ENCODE measurements at places on chromosomes 6 and 20.

GRCh38 chr20:58719258-58719657 is 26.7 kb downstream of the NPEPL1 start:
- no peak for DNase-seq

GRCh38 chr6:53309901-53310300 is 38.8 kb downstream of the ELOVL5 start:
- DNase-seq, result no peak

- DNase-seq, result no peak
These were observed 86.6 kb downstream of the HFE start for GRCh38 chr6:26173836-26174145.

GRCh38 chr6:134698228-134698627 is 251.7 kb downstream of the ALDH8A1 start:
- DNase-seq, result no peak

DNA sequence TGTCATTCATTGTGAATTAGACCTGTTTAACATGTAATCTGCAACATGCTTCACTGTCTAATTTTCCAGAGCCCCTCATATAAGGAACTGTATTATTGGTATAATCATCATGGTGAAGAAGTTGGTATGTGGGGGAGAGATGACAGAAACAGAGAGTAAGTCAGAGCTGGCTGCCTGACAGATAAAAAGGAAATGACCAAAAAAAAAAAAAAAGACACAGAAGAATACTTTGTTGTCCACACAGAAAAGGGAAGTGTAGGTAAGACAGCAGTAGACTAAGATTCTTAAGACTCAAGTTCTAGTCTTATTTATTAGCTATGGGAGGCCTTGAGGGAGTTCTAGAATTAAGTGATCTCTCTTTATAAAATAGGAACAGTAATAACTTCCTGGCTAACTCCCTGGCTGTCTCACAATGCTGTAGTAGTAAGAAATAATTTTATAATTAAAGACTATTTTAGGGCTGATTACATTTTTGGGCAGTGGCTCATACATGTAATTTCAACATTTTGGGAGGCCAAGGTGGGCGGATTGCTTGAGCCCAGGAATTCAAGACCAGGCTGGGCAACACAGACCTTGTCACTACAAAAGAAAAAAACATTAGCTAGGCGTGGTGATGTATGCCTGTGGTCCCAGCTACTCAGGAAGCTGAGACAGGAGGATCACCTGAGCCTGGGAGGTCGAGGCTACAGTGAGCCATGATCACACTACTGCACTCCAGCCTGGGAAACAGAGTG is 102.5 kb downstream of the PRL start:
- DNase-seq, result no peak

DNA sequence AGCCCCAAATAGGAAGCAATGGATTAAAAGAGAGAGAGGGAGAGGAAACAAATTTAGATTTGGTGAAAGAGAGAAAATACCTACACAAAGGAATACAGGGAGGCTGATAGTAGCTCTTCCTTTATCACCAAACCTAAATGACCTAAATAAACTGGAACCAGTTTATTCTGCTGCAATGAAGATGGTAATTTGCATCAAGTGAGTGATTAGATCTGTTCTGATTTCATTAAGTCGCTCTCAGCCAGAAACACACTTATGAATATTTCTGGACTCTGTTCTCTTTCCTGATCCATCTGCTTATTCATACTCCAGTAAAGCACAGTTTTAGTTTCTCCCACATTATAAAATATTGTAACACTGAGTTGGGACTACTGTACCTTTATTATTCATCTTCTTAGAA is 83.4 kb upstream of the BMP5 start:
- DNase-seq, result no peak

DNA sequence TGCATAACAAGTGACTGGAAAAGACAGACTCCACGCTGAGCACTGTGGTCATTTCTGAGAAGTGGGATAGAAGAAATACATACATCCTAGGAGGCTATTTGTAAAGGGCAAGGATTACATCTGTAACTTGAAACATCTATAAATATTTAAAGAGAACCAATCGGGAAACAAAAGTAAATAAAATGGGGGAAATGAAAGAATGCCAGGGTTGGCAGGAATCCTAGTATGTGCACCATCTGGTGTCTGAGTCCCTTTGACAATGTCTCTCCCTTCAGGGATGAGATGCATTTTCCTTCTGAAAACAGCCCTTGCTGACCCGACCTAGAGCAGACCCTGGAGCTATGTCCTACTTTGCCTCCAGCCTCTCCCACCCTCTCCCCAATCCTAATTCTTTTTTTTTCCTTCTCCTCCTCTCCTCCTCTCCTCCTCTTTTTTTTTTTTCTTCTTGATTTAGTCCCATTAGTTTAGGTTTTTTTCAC is 53.2 kb downstream of the VSTM2L start:
- no peak for DNase-seq

DNA sequence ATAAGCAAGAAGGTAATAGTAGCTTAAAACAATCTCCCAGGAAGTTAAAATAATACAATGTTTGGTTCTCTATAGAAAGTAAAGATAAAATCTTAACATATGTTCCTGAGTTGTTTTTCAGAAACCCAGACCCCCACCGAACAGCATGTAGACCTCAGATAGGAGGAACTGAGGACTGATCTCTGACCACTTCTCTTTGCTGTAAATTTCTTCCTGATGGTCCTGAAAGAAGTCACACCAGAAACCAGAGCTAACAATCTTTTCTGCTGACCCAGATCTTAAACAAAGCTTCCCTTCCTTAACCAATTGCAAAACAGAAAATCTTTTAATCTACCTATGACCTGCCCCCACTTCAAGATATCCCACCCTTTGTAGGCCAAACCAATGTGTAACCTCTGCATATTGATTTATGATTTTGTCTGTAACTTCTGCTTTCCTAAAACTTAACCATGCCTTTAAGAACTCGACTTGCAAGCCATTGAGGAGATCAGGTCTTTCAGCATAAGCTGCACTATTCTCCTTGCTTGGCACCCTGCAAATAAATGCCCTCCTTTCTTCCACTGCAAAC is 21.9 kb upstream of the BEND6 start:
- no peak for DNase-seq

DNA sequence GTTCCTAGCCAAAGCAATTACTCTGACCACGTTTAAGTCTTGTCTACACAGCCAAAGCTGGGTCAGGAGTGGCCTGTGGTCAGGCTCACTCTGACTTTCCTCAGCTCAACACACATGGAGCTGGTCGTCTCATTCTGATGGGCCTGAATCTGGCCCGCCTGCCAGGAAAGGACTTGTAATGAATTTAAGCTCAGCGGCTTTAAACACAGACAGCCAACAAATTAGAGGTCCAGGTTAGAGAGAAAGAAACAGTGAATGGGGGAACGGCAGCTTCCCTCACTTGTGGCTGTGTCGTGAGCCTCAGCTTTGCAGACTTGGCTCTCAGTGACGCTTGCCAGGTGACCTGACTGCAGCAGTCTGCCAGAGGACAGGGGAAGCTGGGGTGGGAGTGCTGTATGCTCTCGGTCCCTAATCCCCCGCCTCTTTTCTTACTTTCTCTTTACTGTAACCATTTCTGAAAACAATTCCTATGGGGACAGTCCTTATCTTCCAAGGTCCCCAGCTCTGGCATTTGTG is 121.9 kb upstream of the AGPAT4 start:
- DNase-seq, result no peak

- peak; percentile 76 for DNase-seq
These were observed 93.7 kb upstream of the PRDM1 start for GRCh38 chr6:105992315-105992961.

GRCh38 chr6:4008324-4009047 is 70.5 kb downstream of the FAM217A start:
- DNase-seq, result no peak

GRCh38 chr6:128482642-128483041 is 37.8 kb downstream of the PTPRK start:
- no peak for DNase-seq

DNA sequence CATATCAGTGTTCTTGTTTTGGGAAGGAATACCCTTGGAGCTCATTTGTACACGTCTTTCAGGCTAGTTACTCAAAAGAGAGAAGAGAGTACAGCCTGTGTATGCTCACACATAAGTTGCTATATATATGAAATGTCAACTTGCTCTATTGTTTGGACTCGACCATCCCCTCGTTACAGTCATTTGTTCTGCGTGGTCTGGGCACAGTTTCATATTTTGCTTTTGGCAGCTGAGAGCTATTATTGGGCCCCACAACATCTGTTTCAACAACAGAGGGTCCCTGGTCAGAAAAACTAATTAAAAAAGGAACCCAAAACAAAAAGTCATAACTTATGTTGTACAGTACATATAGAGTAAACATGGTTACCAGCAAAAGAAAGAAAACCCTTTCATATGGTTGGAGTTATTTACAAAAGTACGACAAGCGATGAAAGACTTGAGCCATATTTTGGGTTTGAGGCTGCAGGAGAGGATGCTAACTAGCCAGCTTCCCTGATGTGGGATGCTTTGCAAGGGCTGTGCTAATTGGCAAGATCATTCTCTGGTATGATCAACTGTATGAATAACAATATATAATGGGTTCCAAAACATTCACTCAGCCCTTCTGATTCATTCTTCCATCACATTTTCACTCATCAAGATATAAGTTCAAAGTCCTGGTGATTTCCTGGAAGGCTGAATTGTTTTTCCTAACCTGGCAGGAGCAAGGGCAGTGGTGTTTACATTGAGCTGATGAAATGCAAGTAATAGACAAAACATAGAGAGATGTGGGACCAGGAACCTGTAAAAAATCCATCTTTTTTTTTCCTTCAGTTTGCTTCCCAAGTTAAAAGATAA is 137.9 kb downstream of the RPS12 start:
- no peak for DNase-seq

- no peak for DNase-seq
These were observed 66.2 kb upstream of the IYD start for GRCh38 chr6:150302520-150303176.

GRCh38 chr6:47286301-47286700 is 23.4 kb downstream of the TNFRSF21 start:
- no peak for DNase-seq

GRCh38 chr6:36829919-36830544 is 9.2 kb downstream of the CPNE5 start:
- no peak for DNase-seq

GRCh38 chr20:14445902-14446301 is 108.5 kb upstream of the FLRT3 start:
- DNase-seq, result no peak

DNA sequence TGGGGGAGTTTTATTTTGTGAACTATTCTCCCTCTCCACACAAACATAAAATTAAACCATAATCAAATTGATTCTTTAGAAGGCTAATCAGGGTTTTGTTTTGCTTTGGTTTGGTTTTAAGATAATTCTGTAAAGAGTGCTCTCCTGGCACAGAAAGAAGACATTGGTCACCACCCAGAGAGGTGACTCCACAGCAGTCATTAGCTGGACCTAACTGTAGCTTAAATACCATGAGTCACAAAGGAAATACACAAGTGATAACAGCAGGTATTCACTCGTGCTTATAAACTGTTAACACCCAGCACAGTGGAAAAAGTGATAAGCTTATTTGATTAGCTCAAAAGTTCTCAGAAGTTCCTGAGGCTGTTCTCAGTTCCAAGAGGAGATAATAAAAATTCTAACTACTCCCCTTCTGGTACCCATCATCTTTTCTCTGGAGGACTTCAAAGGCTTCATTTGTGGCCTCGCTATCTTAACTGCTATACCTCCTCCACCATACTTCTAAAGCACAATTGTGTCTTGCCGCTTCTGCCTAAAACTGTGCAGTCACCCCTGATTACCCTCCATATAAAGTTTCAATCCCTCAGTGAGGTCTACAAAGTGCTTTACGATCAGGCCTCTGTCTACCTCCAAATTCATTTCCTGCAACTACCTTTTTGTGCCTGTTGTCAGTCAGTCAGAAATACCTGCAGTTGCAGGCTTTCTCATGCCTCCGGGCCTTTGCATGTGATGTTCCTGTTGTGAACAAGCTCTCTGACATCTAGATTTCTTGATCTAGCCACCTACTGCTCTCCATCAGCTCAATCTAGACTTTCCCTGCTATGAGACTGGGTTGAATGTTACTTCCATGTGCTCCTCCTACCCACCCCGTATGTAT is 201.1 kb downstream of the SAMD5 start:
- no peak for DNase-seq

GRCh38 chr6:136723780-136724179 is 68.5 kb downstream of the MAP3K5 start:
- no peak for DNase-seq

- DNase-seq, result no peak
These were observed 119.9 kb upstream of the MAFB start for GRCh38 chr20:40808936-40809335.

Data from progenitor cell of endocrine pancreas (in vitro differentiated cells).